Activated CD4-positive, alpha-beta T cell treated with anti-CD3 and anti-CD28 coated beads, Interleukin-2, amount 10 ng/mL, durations not matched to agents 24 days and 14 days (primary cell): ENCODE measurements at places on chromosomes 12 and 14.
A peak's percentile ranks its signal among the peaks of the same experiment; 100 is the strongest.

DNA sequence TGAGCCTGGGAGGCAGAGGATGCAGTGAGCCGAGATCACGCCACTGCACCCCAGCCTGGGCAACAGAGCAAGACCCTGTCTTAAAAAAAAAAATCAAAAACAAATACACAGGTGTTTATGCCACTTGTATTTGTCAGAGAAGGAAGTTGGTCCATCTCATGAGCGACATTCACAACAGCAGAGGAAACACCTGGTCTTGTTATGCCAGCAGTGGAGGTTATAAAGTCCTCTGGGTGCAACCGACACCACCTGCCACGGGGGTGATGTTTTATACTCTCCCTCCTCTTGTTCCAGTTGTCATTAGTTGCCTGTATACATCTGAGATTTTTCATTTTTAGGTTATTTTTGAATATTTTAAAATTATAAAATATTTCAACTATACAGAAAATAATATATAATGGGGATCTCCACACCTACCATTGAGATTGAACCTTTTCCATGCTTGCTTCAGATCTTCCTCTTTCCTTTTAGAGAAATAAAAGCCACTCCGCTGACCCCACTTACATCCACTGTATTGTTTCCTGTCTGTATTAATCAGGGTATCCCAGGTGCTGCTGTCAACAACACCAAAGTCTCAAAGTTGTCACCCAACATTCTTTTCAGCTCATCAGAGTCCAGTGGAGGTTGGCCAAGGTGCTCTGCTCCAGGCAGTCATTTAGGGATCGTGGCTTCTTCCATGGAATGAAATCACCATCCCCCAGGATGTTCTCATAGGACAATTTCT is 65.1 kb downstream of the RNFT2 start:
- no peak for DNase-seq

DNA sequence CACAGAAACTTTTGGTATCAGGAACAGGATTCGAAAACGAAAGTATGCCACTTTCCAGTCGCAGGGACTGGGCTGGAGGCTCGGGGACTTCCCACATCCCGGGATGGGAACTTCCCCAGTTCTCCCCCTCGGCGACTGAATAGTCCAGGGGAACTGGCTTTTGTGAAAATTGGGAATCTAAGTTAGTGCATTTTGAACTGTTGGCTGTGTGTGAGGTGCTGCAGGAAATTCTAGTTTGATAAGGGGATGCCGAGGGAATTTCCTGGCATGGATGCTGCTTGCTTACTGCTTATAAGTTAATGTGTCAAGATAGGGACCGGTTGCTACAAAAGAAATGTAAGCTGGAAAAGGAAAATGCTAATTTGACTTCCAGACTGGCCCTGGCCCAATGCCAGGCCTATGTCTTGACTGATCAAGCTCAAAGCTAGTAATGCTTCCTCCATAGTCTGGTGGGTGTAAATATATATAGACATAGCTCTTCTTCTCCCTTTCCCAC is 73.4 kb upstream of the EIF5 start:
- no peak for DNase-seq

GRCh38 chr14:20427231-20428009 is 8.5 kb downstream of the KLHL33 start:
- no peak for DNase-seq

- DNase-seq = no peak
Observed at GRCh38 chr12:55969356-55969755, 2.7 kb downstream of the CDK2 start.

GRCh38 chr14:39998854-39999253 is 566.6 kb upstream of the FBXO33 start:
- DNase-seq = no peak

DNA sequence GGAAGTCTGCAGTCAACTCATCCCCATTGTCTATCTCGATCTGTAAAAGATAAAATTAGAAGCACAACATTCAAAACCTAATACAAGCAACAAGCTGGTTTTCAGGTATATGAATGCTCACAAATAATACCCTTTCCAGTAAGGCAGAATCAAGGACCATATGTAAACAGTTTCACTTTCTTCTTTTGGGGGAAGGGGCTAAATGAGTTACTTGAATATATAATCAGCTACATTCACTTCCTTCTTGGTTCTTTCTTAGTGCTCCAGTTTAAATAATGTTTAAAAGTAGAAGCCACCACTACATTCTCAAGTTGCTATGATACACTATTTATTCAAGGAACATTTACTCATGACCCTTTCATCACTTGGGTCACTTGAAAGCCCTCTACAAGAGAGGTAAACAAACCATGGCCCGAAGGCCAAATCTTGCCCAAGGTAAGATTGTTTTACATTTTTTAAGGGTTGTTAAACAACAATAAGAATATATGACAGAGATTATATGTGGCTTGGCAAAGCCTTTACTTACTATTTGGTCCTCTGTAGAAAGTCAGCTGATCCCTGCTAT is 10.3 kb downstream of the TWF1 start:
- DNase-seq = no peak

GRCh38 chr14:30921305-30921704 is 46.9 kb downstream of the COCH start:
- DNase-seq = no peak

GRCh38 chr14:39266525-39266870 is 32.8 kb downstream of the MIA2 start:
- DNase-seq = no peak

DNA sequence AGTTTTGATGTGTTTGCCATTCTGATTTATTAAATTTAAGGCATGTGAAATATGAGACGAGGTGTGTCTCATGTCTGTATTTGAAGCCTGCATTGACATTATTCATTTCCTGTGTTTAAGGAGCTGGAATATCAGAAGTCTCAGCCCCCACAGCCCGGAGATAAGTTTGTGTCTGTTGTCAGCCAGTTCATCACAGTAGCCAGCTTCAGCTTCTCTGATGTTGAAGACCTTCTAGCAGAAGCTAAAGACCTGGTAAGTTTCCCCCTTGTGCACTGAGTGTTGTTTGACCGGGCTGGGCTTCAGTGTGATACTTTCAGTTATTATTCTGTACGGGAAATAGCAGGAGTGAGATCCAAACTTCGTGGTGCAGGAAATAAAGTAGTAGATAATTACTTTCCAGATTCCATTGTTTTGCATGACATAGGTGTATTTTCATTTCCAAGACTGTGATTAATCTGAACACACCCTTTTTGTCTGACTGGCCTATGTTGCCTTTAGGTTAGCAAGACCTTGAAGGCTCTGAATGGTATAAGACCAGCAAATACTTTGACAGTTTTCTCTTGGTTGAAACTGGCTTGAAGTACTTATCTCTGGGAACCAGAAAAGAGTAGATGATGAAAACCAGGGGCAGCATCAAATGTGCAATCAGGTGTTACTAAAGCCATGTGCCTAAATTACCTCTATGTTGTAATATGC is 101.5 kb downstream of the GPR135 start:
- no peak for DNase-seq

GRCh38 chr12:68529466-68529865 is 81.2 kb upstream of the RAP1B start:
- no peak for DNase-seq

DNA sequence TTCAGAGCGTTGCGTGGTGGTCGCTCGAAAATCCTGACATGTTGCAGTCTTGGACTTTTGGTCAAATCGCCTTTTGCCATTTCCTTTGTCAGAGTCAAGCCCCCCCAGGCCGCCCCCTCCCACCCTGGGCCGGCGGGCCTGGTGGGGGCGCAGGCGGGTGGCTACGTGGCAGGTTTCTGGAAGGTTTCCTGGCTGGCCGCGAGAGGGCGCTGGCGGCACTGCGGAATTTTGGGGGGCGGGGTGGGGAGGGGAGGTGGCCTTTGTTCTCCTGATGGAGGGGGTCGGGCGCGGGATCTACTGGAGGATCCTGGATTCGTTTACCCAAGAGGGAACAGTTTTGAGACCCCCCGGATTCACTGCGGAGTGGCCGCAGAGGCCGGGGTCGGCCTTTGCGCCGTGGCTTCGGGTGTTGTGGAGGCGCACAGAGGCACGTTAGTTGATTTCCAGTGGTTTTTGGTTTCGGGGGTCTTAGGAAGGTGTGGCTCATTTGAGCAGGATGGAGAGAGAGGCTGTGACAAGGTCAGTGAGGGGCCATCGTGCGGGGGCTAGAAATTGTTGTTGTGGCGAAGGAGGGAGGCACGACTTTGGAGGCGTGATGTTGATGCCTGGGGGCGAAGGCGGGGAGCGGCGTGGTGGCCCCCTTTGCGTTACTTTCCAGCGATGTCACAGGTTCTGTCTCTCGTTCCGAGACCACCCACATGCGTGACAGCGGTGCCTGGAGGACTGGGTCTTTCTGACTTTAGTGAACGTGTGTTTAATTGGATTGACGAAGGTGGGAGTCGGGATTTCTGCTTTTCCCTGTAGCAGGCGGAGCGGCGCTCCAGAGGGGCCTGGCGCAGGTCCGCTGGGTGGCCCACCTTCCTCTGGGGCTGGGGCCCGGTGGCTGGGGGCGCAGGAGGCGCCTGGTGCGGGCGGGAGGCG is 1.4 kb downstream of the MEG3 start:
- DNase-seq = no peak

GRCh38 chr14:70888681-70889175 is 18.5 kb upstream of the PCNX1 start:
- peak; percentile 68 for DNase-seq

DNA sequence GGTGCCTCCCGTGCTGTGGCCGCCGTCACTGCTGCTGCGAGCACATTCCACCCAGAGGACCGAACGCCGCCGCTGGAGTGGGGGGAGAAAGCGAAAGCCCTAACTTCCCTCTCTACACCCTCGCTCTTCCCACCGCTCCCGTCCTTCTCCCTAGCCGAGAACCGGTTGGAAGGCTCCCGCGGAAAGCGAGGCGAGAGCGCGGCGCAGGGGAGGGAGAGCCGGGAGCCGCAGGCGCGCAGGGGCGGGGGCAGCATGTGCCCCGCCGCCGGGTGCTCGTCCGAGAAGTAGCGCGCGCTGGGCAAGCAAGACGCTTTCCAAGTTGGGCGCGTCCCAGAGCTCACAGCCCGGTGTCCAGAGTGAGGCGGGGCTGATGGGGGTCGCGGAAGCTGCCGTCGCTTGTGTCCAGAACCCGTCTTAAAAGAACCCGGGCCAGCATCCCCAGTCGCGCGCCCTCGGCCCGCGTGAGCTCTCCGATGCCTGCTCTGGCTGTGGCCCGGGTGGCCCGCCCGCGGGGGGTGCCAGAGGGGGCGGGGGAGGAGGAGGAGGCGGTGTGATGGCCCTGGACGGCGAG is at the start of gene TRHDE:
Gene TRHDE, plus strand, starts transcription at position 280 of the 571 bp plus-strand sequence. Its CDS starts 274 bp downstream, at position 554.
- DNase-seq = no peak

DNA sequence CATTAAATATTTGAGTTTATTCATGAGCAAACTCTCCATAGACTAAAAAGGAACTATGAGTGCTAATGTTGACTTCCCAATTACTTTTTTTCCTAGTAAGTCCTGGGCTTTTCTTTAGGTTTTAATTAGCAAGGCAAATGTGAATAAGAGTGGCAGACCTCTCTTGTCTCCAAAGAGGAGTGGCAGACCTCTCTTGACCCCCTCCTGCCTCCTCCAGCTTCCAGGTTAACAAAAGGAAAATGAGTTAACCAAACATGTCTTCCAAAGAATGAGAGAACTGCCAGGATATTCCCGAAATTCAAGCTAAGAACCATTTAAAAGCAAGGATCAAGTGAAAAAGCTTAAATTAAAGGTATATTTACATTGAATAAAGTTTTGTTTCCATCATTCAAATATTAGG is 253.2 kb downstream of the MDGA2 start:
- DNase-seq = no peak

- peak; percentile 74 for DNase-seq
Observed at GRCh38 chr12:14396071-14396470, 30.6 kb downstream of the ATF7IP start.

- DNase-seq = no peak
Observed at GRCh38 chr14:76780875-76781647, 19.8 kb downstream of the VASH1 start.

DNA sequence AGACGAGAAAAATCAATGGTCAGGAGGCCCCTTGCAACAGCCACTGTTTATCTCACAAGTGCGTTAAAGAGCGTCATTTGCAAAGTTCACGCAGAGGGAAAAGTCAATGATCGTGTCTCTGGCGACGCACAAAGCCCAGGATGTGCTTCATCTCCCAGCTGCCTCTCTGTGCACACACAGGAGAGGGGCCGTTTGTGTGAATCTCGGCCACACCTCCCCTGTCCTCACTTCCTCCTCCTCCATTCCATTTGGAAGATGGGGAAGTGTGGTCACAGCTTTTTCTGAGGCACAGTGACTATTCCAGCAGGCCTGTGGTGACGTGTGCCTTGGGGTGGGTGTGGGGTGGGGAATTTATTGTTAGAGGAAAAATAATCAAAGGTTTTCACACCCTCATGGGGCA is 90.4 kb downstream of the RBM19 start:
- DNase-seq = no peak

GRCh38 chr14:44966601-44967336 is 4.8 kb downstream of the TOGARAM1 start:
- DNase-seq = no peak

GRCh38 chr12:127150479-127150878 is 1116.5 kb upstream of the TMEM132C start:
- no peak for DNase-seq

DNA sequence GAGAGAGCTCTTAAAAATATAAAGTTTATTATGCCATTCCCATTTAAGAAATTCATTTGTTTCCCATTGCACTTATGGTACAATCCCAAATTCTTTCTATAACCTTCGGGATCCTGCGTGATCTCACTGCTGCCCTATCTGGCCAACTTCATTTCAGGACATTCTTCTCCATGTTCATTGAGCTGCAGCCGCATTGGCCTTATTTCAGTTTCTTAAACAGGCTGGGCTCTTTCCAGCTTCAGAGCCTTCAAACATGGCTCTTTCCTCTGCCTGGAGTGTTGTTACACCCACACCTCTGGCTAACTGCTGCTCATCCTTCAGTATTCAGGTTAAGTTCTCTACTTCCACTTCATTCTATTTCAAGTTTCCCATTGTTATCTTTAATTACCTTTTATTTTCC is 58.5 kb upstream of the LRTM2 start:
- no peak for DNase-seq

DNA sequence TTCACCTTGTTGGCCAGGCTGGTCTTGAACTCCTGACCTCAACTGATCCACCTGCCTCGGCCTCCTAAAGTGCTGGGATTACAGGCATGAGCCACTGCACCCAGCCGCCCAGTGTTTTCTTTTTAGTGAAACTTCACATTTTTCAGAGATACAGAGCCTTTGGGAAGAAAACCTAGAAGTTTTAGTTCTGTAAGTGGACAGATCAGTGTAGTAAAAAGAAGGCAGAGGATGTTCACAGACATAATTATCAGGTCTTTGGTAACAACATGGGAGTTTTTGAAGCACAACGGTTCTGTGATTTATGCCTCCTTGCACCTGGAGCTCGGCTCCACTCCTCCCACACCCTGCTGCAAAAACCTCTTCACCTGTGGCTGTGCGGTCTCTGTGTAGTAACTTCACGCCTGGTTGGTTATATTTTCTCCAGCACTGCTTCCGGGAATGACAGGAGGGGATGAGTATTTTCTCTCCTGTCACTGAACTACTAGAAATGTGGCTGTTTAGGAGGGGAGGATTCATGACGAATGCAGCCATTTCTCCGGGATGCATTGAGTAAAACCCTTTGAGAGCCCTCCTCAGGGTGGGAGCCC is 67.0 kb downstream of the ARF6 start:
- peak; percentile 74 for DNase-seq

DNA sequence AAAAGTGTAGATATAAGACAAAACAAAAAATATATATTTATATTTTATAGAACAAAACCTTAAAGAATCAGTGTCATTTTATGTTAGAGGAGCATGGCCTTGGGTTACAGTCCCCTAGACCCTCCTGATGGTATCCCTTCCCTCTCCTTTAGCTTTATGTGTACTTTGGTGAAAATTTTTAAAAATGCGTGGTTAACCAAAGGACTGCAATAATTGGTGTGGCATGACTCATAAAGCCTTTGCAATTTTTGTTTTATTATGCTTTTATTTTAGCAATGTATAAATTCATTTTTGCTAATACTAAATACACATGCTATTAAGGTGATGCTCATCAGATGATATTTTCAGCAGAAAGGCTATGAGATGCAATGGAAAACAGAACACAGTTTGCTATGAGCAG is 264.4 kb downstream of the SYT1 start:
- no peak for DNase-seq
